Kidney tubule cell (primary cell): ENCODE measurements at places on chromosomes 1 and 21.
A peak's percentile ranks its signal among the peaks of the same experiment; 100 is the strongest.

DNA sequence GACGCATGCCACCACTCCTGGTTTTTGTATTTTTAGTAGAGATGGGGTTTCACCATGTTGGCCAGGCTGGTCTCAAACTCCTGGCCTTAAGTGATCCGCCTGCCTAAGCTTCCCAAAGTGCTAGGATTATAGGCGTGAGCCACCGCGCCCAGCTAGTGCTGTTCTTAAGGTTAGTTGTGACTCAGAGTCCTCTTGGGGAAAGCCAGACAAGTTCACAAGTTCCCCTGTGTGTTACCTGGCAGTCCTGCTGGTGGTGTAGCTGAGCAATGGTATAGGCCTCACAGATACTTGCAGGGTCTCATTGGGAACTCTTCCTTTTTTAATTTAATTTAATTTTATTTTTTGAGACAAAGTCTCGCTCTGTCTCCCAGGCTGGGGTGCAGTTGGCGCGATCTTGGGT is 10.6 kb downstream of the CFAP126 start:
- DNase-seq: no peak

DNA sequence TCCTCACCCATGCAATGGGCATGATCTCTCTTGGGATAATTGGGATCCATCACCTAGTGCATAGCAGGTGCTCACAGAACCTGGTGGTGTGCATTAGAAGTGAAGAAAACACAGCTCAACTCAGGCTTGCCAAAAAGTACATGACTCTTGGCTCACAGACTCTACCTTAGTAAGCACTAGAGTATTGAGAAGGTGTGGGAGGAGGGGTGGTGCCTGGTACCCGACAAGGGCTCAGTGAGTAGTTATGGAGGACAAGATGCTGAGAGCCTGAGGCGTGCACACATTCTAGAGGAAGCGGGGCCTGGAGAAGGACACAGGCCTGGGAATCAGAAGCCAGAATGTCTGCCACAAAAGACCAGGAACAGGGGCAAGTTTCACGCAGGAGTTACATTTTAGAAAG is 100.3 kb upstream of the GRIK3 start:
- DNase-seq: no peak

DNA sequence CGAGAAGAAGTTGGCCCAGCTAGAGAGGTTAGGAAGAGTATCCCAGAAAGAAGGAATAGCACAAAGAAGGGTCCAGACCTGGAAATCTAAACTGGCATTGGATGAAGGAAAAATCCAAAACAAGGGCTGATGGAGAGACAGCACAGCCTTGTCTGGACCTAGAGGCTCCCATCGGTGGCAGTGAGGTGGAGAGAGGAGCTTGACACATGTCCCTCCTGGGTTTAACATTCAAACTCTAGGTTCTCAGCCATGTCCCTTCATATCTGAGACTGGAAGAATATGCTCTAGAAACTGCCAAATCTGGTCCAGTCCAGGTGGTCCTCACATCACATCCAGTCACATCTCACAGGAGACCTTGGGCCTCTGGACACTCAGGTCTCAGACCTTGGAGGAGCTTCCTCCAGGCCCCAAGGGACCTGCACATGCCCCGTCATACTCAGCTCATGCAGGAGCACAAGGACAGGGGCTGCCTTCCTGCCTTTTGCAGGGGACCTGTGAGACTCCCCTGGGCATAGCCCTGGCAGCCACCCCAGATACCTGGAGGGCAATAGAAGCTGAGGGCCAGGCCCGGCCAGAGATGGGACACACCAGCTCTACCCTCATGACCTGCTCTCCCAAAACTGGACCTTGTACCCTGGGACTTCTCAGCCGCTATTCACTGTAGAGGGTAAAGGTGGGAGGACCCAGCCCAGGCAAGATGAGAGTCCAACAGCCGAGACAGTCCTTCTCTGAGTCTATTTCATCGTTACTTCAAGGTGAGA is 7.5 kb downstream of the TMEM125 start:
- no peak for DNase-seq

DNA sequence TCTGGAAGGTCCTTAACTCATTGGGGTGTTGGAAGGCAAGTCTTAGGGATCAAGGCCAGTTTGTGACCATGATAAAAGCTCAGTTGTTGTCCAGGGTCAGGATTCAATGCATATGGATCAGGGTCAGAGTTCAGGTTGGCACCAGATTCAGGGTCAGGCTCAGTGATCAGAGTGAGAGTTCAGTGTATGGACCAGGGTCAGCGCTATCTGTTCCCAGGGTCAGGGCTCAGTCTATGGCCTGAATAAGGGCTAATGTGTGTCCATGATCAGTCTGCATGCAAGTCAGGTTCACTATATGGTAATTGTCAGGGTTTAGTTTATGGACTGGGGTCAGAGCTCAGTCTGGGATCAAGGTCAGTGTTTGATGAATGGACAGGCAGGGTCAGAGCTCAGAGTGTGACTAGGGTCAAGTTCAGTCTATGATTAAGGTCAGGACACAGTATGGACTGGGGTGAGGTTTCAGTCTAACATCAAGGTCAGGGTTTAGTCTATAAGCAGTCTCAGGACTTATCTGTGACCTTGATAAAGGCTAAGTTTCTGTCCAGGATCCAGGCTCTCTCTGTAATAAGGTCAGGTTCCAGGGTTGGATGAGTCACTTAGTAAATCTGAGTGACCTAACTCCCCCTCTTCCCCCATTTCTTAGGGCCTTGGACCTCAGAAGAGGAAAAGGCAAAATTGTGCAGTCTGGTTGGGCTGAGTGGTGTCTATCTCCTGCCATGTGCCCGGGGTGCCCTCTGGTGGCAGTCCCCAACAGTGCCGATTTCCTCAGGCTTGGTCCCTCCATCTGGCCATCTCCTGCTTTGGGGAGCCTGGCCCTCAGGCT is 23.8 kb downstream of the KNCN start:
- DNase-seq: peak; percentile 78

DNA sequence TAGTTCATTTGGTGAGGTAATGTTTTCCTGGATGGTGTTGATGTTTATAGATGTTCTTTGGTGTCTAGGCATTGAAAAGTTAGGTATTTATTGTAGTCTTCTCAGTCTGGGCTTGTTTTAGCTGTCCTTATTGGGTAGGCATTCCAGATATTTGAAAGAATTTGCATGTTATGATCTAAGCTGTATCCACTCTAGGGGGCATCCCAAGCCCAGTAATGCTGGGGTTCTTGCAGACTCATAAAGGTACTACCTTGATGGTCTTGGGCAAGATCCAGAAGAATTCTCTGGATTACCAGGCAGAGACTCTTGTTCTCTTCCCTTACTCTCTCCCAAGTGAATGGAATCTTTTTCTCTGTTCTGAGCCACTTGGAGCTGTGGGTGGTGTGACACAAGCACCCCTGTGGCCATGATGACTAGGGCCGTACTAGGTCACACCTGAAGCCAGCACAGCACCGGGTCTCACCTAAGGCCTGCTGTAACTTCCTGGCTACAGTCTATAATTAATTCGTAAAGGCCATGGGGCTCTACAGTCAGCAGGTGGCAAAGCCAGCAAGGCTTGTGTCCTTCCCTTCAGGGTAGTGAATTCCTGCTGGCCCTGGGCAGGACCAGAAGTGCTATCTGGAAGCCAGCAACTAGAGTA is 74.8 kb upstream of the PDE4B start:
- DNase-seq: peak; percentile 26

GRCh38 chr1:199173356-199173755 is 534.5 kb downstream of the PTPRC start:
- peak; percentile 49 for DNase-seq

DNA sequence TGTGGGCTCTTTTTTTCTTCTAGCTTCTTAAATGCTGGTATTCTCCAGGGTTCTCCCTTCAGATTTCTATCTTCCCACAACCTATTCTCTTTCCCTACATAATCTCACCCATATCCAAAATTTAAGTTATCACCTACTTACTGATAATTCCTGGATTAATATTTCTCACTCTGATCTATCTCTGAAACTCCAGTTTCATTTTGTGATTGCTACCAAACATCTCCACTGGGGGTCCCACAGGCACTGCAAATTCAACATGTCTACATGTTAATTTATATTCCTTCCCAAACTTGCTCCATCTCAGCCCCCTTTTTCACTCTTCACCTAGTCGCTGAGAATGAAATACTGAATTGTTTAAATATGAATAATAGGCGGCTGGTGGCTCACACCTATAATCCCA is 9.9 kb upstream of the C1orf141 start:
- no peak for DNase-seq
